ENCODE measurements at places on chromosomes 16 and 17. TPM values are rescaled to one million over a fixed set of nuclear protein-coding genes. Genes with fewer than 3 reads are reported as not detected.

The NPIPA5 gene
- 8.0 TPM for total RNA-seq

The RASL10B gene
- 0.17 TPM for total RNA-seq

DNA sequence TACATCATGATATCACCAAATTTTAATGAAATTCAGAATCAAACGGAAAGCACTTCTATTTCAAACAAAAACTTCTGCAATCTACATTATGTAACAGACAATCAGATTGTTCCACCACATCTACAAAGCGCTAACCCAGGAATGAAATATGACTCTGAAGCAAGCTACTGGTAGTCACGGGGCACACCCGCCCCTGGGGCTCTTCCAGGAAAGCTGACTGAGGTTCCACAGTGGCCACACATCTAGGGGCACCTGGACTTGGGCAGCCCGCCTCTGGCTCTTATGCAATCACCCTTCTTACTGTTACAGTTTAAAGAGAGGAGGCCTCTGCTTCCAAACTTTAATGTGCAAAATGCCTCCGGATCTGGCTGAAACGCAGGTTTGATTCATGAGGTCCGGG is 27.5 kb downstream of the ZCCHC14 start:
- DNase-seq, result peak; percentile 70

GRCh38 chr17:74408815-74409214 is 23.1 kb upstream of the GPRC5C start:
- DNase-seq, result no peak

The NUDT21 gene
- total RNA-seq, result 90.7 TPM

GRCh38 chr16:88292007-88292970 is 90.5 kb upstream of the ZNF469 start:
- no peak for DNase-seq

The HEATR3 gene
- total RNA-seq, result 21.4 TPM

Data from foreskin keratinocyte (primary cell).